NAMALWA (cell line): ENCODE measurements at places on chromosomes 11 and 22.

GRCh38 chr22:25623310-25623734 lies 58.8 kb downstream of the GRK3 start:
- no peak for DNase-seq

GRCh38 chr11:45275828-45276227 lies 10.3 kb downstream of the SYT13 start:
- no peak for DNase-seq

GRCh38 chr22:42794551-42795510 lies 62.2 kb downstream of the ARFGAP3 start:
- DNase-seq, result no peak

DNA sequence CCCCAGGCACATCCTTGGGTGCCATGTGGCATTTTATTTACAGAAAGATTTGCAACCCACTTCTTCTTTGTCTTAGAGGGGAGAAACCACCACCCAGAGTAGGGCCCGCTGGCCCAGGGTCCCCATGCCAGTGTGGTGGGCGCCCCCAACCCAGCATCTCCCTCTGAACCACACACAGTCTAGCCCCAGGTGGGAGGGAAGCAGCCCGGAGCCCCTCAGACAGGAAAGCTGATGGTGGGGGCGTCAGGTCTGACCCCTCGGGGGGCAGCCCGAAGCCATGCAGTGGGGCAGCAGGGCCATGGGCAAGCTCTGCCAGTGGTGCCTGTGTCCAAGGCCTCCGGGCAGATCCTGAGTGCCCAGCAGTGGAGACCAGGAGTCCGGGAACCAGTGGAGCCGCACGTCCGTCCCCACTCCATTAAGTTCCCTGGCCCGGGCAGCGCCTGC lies 11.7 kb downstream of the TRPM5 start:
- no peak for DNase-seq

DNA sequence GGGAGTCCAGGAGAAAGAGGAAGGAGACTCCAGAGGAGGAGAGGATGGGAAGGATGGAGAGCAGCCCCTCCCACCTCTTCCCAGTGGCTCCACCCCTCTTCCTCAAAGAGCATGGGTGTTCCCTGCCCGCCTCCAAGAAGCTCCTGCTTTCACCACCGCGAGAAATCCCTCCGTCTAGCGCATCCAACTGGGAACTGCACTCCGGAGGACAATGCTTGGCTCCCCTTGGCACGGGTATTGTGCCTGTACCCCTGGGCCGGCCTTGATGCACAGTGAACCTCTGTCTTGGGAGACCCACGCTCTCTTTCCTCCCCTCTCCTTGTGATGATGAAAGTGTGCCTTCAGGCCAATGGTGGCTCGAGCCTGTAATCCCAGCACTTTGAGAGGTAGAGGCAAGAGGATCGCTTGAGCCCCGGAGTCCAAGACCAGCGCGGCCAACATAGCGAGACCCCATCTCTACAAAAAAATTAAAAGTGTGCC lies 14.9 kb upstream of the ADA2 start:
- DNase-seq, result no peak

DNA sequence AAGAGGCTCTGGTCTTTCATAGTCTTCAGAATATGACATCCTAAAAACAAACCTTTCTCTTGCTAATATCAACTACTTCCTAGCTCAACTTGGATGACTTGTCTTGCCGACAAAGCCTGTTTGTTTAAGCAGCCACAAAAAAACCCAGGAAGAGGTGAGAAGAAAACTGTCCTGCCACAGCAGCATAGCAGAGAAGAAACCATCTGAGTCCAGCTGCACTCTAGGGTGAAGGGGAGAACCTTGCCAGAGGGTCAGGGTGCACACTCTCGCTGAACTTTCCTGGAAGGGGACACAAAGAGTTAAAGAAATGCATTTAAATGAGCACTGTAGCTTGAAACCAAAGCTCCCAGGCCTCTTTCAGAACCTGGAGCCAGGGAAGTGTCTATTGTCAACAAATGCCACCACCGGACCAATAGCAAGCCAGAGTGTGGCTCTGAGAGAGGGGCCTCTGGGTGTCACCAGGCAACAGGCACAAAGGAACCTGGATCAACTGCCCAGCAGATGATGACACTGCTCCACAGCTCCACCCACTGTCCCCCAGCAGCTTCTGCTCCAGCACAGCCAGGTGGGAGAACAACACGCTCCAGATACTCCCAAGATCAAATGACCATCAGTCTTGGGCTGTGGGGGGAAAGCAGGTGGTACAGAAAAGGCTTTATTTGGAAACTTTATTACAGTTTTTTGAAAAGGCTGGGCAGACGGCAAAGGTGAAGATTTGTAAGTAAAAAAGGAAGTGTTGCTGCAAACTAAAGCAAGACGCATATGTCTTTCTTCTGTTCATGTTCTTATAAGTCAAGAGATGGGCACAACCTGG lies 105.7 kb downstream of the RASSF10 start:
- DNase-seq, result peak; percentile 36

DNA sequence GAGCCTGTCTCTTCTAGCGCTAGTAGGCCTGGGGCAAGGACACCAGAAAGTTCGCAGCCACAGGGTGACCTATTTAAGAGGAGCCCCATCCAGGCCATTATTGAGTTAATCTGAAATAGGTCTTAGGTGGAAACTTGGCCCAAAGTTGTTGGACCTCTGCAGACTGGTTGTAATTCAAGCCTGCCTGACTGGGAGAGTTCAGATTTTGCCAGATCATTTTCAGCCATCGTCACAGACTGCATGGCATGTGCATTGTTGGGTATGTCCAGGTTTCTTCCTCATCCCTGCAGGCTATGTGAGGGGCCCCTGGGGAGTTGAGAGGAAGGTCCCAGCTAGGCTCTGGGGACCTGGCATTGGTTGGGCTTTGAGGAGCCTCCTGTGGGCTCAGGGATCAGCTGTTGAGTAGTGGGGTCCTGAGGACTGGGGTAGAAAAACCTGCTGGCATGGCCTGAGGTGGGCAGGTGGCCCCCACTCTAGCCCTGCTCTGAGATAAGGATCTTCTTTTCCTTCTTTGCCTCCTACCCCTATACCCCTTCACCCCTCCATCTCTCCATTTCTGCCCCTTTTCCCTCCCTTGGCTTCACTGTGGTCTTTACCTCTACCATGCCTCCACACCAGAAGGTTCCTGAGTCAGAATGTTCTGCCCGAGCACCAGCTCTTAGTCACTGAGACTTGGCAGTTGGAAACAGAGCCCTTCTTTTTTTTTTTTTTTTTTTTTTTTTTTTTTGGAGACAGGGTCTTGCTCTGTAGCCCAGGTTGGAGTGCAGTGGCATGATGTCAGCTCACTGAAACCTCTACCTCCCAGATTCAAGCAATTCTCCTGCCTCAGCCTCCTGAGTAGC lies 112.7 kb downstream of the MORC2 start:
- no peak for DNase-seq

- DNase-seq, result peak; percentile 89
Measured at GRCh38 chr11:75388386-75389275, 10.7 kb upstream of the RPS3 start.

DNA sequence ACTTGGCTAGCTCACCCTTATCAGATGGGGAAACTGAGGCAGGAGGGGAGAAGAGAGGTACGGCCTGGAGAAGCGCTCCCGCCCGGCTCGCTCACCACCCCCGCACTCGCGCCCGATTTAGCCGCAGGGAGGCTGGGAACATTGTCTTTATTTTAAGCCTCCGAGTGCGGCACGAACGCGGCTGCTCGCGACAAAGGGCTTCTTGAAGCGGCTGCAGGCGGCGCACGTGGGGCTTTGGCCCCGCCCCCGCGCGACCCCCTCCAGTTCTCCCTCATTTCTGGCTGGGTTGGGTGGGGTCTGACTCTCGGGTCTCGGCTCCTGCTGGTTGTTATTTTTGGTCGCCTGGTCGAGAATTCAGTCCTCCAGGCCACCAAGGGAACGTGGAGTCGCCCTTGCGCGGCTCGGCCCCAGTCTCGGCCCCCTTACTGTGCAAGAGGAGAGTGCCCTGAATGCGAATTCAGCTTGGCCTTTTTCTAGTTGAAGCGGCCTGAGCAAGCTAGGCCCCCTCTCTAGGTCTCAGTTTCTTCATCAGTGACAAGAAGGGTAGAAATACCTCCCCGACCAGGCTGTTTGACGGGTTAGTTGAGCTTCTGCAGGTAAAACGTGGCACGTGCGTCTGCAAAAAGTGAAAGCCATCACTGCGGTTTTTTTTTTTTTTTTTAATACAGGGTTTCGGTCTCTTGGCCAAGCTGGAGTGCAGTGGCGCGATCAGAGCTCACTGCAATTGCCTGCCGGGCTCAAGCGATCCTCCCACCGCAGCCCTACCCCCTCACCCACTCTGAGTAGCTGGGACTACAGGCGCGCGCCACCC lies 2.6 kb upstream of the CHRM1 start:
- DNase-seq, result peak; percentile 40

DNA sequence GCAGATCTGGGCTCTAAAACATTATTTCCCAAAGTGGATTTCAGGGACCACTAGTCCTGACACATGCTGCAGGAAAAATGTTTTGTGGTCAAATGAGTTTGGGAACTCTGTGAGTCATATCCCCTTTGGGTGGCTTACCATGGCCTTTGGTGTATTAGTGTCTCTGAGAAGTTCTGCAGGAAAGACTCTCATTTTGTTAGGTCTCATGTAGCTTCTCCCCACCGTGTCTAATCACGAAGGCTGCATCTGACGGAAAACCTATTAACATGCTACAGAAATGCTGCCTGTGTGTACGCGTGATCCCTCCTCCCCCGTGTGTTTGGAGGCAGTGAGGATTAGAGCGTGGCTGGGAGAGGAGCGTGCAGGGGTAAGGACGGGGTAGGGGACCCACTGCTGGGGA lies 191.7 kb downstream of the ST3GAL4 start:
- no peak for DNase-seq

DNA sequence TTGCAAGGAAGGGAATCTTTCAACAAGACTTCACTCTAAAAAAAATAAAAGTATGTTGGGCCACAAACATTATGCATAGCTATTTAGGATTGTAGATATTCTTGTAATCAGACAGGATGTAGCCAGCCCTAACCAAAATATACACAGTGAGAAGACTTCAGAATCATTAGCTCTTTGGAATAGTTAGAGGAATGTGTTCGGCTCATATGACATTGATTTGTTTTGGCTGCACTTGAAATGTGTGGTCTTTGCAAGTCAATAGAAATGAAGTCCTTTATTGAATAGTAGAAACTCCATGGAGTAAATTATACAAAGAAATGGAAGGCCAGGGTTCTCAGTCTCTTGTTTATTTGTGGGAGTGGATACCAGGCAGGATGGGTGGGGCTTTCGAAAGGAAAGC lies 692.1 kb downstream of the NTM start:
- DNase-seq, result no peak

DNA sequence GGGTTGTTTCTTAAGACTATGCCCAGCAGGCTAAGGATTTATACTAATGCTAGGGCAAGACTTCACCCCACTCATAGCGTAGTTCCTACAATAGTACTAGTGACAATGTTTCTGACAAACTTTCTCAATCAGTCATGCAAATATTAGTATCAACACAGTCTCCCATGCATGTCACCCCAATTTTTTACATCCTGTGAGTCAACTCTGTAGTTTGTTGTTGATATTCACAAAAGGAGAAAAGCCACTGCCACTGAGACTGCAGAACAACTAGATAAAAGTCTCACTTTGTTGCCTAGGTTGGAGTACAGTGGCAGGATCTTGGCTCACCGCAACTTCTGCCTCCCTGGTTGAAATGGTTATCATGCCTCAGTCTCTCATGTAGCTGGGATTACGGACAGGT lies 155.2 kb downstream of the RBFOX2 start:
- no peak for DNase-seq

GRCh38 chr22:39414886-39415285 lies 15.3 kb downstream of the TAB1 start:
- DNase-seq, result no peak

GRCh38 chr11:12438291-12438690 lies 60.9 kb downstream of the PARVA start:
- no peak for DNase-seq

GRCh38 chr11:81495699-81496292 lies 1237.9 kb downstream of the FAM181B start:
- DNase-seq, result no peak

DNA sequence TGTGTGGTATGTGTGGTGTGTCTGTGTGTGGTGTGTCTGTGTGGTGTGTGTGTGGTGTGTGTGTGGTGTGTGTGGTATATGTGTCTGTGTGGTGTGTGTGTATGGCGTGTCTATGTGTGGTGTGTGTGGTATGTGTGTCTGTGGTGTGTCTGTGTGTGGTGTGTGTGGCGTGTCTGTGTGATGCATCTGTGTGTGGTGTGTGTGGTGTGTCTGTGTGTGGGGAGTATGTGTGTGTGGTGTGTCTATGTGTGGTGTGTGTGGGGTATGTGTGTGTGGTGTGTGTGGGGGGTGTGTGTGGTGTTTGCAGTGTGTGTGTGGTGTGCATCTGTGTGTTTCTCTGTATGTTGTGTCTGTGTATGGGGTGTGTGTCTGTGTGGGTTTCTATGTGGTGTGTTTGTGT lies 7.8 kb upstream of the PVALB start:
- DNase-seq, result no peak

DNA sequence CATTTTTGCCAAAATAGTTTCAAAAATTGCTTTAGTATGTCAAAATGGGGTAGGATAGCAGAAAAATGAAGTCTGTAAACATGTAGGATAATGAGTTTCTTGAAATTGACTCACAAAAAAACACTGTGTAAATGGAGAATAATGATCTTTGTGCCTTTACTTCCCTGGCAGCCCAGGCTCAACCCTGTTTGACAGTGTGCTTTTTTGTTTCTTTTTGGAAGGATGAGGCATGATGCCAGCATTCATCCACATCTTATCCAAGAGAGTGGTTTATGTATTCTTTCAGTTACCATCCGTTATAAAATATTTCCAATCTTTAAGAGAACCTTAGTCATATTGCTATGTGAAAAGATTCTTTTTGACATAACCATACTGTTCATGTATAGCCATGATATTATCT lies 70.6 kb downstream of the ARHGAP42 start:
- DNase-seq, result no peak

DNA sequence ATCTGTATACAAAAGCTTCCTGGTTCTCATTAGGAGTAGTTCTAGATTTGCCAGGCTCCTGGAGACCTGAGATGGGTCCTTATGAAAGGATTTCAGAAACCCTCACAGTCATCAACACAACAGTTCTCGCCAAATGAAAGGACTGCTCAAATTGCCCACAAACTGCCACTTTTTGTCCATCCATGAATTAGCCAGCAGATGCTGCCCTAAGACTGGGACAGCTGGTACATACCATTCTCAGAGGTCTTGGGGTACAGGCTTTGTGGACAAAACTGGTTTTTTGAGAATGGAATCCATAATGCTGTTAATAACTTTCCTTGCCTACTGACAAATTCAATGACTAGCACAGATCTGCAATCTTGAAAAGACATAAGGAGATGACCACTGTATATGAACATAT lies 23.4 kb upstream of the BDNF start:
- no peak for DNase-seq

DNA sequence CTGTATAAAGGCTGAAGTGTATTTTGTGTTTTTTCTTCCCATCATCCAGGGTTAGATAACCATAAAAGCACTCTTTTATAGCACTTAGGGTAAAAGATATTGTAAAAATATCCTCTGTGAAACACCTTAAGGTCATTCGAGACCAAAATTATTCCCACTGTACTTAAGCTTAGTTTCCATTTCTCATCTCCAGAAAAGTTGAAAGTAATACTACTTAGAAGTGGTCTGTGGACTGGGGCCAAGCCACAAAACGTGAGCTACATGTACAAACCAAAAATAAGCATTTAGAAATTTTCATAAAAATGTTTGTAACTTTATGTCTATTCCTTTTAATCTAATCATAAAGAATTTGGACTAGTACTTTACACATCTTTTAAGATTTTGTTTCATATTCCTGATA lies 142.0 kb upstream of the NTM start:
- DNase-seq, result no peak
